CD14-positive monocyte (primary cell): ENCODE measurements at places on chromosomes 2 and 18. TPM values are rescaled to one million over a fixed set of nuclear protein-coding genes. Genes with fewer than 3 reads are reported as not detected.

The TMEM87B gene
- 4.7 and 13.4 TPM in 2 replicates for polyA plus RNA-seq

The HOXD8 gene
- polyA plus RNA-seq = not detected

The M1AP gene
- polyA plus RNA-seq = 1.00 TPM

The ESPNL gene
- not detected for polyA plus RNA-seq

DNA sequence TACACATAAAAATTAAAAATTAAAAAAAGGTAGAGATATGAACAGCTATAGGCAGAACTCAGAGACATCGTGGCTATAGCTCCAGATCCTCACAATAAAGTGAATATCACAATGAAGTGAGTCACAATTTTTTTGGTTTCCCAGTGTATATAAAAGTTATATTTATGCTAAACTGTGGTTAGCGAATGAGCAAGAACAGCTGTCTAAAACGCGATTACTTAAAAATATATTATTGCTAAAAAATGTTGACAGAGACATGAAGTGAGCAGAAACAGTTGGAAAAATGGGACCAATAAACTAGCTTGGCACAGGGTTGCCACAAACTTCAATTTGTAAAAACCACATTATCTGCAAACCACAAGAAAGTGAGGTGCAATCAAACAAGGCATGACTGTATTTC is 551.7 kb upstream of the NETO1 start:
- no peak overlapping the region for H3K4me3 ChIP-seq
- no peak for DNase-seq
- no peak overlapping the region for H3K27ac ChIP-seq
- no peaks in the 10 kb centered on the region for H3K4me1 ChIP-seq

- peaks cover 15% of the 10 kb centered on the region for H3K4me1 ChIP-seq
- no peak for DNase-seq
- no peak overlapping the region for H3K4me3 ChIP-seq
- H3K36me3 ChIP-seq = no peaks in the 10 kb centered on the region
- H3K27me3 ChIP-seq = no peaks in the 10 kb centered on the region
These were observed 339.8 kb downstream of the NYAP2 start for GRCh38 chr2:225739328-225739727.

- H3K36me3 ChIP-seq = no peaks in the 10 kb centered on the region
- H3K27me3 ChIP-seq = no peaks in the 10 kb centered on the region
- no peak overlapping the region for H3K4me3 ChIP-seq
- no peaks in the 10 kb centered on the region for H3K4me1 ChIP-seq
- DNase-seq = no peak
These were observed 258.8 kb upstream of the NRXN1 start for GRCh38 chr2:51290725-51291124.

DNA sequence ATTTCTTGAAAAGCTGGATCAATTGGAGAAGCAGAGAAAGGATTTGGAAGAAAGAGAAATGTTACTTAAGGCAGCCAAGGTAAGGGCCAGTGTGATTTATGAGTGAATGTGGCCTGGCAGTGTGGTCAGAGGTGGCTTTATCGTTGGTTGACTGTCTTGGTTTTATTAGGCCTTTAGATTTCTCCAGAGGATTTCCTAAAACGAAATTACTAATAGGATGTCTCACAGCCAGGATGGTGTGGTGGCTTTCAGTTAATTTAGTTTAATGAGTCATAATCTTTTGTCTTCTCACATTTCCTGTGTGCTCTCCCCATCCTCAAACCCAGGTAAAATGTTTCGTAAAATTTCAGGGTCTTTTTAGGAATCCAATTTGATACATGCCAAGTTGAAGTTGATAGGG is 100.8 kb downstream of the TAF4B start:
- no peak for DNase-seq
- no peaks in the 10 kb centered on the region for H3K36me3 ChIP-seq
- H3K27me3 ChIP-seq = no peaks in the 10 kb centered on the region
- no peak overlapping the region for H3K4me3 ChIP-seq
- H3K27ac ChIP-seq = no peak overlapping the region

DNA sequence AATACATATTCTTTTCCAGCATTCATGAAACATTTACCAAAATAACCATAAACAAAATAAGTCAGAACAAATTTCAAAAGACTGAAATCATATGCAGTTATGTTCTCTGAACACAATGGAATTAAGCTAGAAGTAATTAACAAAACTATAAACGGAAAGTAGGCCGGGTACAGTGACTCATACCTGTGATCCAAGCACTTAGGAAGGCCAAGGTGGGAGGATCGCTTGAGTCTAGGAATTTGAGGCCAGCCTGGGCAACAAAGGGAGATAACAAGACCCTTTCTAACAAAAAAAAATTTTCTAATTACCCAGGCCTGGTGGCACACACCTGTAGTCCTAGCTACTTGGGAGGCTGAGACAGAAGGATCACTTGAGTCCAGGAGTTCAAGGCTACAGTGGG is 14.9 kb downstream of the ATAD2B start:
- no peaks in the 10 kb centered on the region for H3K4me1 ChIP-seq
- no peak overlapping the region for H3K27ac ChIP-seq
- DNase-seq = no peak
- peaks cover 3% of the 10 kb centered on the region for H3K36me3 ChIP-seq

- peaks cover 3% of the 10 kb centered on the region for H3K4me1 ChIP-seq
- H3K27ac ChIP-seq = no peak overlapping the region
- H3K4me3 ChIP-seq = no peak overlapping the region
- DNase-seq = no peak
- peaks cover 85% of the 10 kb centered on the region for H3K36me3 ChIP-seq
These were observed 113.8 kb downstream of the KYNU start for GRCh38 chr2:142991295-142991694.

GRCh38 chr2:10326707-10327594 is 24.2 kb downstream of the HPCAL1 start:
- H3K27ac ChIP-seq = no peak overlapping the region
- no peaks in the 10 kb centered on the region for H3K27me3 ChIP-seq
- peaks cover 16% of the 10 kb centered on the region for H3K36me3 ChIP-seq
- peaks cover 58% of the 10 kb centered on the region for H3K4me1 ChIP-seq
- no peak overlapping the region for H3K4me3 ChIP-seq
- no peak for DNase-seq

- peak overlapping the region; percentile 90 for H3K4me3 ChIP-seq
- no peaks in the 10 kb centered on the region for H3K36me3 ChIP-seq
- H3K27ac ChIP-seq = peak overlapping the region; percentile 77
These were observed 774 bp downstream of the IER3IP1 start for GRCh38 chr18:47175283-47175897.

DNA sequence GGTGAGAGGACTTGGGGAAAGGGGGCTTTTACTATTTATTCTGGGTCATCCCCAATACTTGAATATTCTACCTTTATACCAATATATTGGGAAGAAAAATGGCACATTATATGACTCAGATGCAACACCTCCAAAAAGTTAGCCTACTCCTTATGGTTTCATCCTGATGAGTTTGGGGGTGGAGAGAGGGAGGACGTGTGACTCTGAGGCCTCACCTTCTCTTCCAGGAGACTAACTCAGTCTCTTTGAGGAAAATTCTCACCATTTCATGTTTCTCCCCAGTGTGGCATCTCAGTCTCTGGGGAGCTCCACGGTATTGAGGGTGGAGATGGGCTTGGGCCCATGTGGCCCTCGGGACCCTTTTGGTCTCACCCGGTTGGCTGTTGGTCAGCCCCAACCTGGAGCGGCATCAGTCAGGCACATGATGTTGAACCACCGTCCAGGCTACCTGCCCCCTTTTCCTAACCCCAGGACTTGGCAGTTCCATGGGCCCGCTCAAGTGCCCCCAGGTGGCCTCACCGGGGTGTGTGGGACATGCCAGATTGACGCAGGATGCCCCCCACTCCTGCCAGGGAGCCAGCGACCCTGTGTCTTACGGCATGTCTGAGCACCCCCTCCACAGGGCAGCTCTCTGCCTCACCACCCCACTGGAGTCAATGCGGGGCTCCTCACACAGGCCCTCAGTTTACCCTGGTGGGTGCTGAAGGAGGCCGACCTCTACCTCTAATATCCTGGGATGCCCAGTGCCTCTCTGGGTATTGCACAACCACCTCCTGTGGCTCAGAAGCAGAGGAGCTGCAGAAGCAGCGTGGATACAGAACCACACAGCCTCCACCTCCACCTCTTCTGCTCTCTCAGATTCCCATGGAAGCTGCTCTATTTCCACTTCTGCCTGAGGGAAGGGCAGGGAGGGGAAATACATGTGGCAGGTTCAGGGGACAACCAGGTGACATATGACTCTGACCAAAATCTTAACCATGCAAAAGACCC is 297.4 kb downstream of the EIPR1 start:
- DNase-seq = no peak
- no peaks in the 10 kb centered on the region for H3K27me3 ChIP-seq
- no peaks in the 10 kb centered on the region for H3K4me1 ChIP-seq
- H3K4me3 ChIP-seq = no peak overlapping the region
- no peaks in the 10 kb centered on the region for H3K36me3 ChIP-seq

DNA sequence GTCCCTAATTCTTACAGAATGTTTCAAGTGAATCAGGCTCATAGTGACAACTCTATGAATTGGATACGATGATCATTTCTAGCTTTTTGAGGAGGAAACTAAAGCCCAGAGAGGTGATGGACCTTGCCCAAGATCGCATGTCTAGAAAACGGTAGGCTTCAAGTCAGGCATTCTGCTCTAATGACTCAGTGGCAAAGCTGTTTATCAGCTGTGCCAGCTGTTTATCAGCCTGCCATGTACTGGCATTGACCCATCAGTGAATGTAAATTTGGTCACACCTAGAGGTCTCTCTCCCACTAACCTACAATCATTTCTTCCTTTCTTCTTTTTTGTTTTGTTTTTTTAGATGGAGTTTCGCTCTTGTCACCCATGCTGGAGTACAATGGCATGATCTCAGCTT is 6.1 kb upstream of the DAW1 start:
- no peak overlapping the region for H3K4me3 ChIP-seq
- H3K36me3 ChIP-seq = no peaks in the 10 kb centered on the region
- no peak overlapping the region for H3K27ac ChIP-seq
- no peaks in the 10 kb centered on the region for H3K4me1 ChIP-seq

- no peak overlapping the region for H3K4me3 ChIP-seq
- DNase-seq = no peak
- no peaks in the 10 kb centered on the region for H3K4me1 ChIP-seq
- no peaks in the 10 kb centered on the region for H3K36me3 ChIP-seq
- no peak overlapping the region for H3K27ac ChIP-seq
These were observed 238.5 kb downstream of the GALR1 start for GRCh38 chr18:77487951-77488740.

DNA sequence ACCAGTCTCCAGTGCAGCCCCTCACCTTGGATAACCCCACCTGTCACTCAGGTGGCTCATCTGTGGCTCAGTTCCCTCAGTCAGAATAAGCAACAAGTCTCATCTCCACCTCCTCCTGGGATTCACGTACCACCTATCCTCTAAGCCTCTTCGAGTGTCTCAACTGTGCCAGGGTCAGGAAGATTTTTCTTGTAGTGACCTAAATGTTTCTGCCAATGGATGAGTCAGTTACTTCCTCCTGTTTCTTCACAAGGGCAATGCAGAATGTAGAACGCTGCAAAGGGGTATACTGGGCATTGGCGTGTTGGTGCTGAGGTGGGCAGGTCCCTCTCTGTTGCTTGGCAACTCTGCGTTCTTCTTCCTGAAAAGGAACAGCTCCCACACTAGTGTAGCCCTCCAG is 213.3 kb upstream of the CXCR4 start:
- no peak overlapping the region for H3K27ac ChIP-seq
- peak; percentile 49 for DNase-seq
- no peaks in the 10 kb centered on the region for H3K27me3 ChIP-seq
- no peaks in the 10 kb centered on the region for H3K36me3 ChIP-seq
- no peak overlapping the region for H3K4me3 ChIP-seq
- H3K4me1 ChIP-seq = peaks cover 35% of the 10 kb centered on the region

- H3K4me3 ChIP-seq = peak overlapping the region; percentile 82
- DNase-seq = peak; percentile 64
- H3K36me3 ChIP-seq = no peaks in the 10 kb centered on the region
- H3K27me3 ChIP-seq = no peaks in the 10 kb centered on the region
- peak overlapping the region; percentile 85 for H3K27ac ChIP-seq
These were observed 1.7 kb downstream of the TMSB10 start for GRCh38 chr2:84906900-84907714.

DNA sequence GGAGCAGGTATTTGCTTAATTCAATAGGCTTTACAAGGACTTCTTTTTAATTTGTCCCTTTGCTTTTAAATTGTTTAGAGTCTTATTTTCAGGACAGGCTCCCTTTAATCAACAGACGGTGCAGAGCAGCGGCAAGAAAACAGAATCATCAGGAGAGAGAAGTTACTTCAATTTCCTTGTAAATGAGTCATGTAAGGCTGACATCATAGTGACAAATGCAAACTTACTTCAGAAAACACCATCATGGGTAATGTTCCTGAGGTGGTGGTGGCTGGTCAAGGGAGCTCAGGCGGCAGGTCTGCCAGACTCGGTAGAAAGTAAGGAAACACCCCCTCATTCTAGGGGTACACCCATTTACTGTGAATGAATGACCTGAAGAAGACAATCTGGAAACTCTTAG is 395.1 kb downstream of the FBXO15 start:
- H3K36me3 ChIP-seq = no peaks in the 10 kb centered on the region
- H3K27me3 ChIP-seq = no peaks in the 10 kb centered on the region
- no peak for DNase-seq
- H3K4me3 ChIP-seq = no peak overlapping the region
- no peaks in the 10 kb centered on the region for H3K4me1 ChIP-seq
- no peak overlapping the region for H3K27ac ChIP-seq

GRCh38 chr2:17517481-17518211 is 594 bp downstream of the RAD51AP2 start:
- H3K4me1 ChIP-seq = no peaks in the 10 kb centered on the region
- no peak overlapping the region for H3K4me3 ChIP-seq
- no peaks in the 10 kb centered on the region for H3K36me3 ChIP-seq
- no peak for DNase-seq
- H3K27ac ChIP-seq = no peak overlapping the region

DNA sequence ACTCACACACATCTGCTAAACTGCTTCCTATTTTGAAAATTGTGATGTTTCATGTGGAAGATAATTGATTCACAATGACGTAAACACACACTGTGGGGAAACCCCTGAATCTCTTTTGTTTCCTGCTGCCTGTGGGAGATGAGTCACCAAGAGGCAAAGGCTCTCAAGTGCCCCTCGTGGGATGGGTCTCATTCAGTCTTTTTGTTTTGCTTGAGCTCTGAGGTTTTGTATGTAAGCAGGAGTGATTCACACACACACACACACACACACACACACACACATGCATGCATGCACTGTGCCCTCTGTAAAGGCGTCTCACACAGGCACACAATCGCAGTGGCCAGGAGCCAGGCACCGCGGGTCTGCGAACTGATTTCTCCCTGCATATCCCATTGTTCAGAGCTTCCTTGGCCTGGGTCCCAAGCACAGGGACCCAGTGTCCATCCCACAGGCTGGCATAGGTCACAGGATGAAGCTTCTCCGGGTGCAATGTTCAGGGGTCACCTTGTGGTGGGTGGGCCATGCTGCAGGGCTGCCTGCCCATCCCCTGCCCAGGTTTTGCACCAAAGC is 12.1 kb upstream of the ARHGEF4 start:
- no peaks in the 10 kb centered on the region for H3K36me3 ChIP-seq
- H3K27ac ChIP-seq = no peak overlapping the region
- DNase-seq = peak; percentile 60
- H3K27me3 ChIP-seq = no peaks in the 10 kb centered on the region
- H3K4me3 ChIP-seq = no peak overlapping the region

DNA sequence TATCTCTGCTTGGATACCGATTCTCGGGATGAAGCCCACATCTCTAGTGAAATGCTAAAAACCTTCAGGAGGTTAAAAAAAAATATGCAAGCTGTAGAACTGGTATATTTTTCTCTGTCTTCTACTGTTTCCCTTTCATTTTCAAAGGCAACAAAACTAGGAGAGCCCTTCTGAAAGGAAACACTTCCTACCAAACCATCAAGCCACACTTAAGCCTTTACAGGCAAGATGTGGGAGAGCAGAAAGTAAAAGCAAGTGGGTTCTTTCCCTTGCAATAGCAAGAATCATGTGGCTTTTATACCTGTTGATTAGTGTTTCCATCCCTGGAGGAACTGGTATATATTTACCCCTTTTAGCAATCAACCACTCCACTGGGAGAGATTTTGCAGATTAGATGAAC is 147.9 kb upstream of the ACAA2 start:
- no peak overlapping the region for H3K27ac ChIP-seq
- no peaks in the 10 kb centered on the region for H3K4me1 ChIP-seq
- no peak overlapping the region for H3K4me3 ChIP-seq
